ENCODE measurements at places on chromosomes 1 and 21.

- no peak for DNase-seq
These were observed 2.0 kb downstream of the PRMT6 start for GRCh38 chr1:107058245-107059032.

DNA sequence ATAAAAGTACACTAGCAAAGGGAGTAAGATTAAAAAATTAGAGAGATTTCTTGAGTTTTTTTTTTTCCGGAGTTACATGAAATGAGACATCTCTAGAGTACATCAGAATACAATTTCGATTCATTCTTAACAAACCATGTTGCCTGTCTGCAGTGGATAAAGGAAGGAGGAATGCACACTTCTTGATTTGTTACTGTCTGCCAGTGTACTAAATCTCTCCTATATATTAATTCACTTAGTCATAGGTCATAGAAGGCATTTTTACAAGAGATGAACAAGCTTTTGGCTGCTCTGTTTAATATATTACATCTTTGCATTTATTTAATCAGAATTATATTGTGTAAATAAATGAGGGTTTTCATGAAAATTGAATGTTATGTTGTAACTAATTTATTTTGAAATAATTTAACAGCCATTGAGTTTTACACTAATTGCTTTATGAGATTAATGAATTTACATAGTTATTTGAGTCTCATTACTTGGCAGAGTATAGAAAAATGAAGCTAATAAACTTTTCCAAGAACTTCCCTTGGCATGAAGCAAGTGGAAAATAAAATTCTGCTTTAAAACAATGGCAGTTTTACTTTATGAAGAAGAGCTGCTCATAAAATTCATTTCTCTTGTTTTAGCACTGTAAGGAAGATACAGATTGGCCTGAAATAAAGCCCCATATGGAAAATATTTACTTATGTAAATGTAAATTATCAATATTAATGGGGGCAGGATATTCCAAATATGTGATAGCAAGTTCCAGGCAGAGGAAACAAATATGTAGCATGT lies 1284.7 kb downstream of the BRINP3 start:
- no peak for DNase-seq

- no peak for DNase-seq
These were observed at the start of gene NEXN for GRCh38 chr1:77888081-77888780. TSS of gene NEXN (plus strand) at chr1:77888624. CDS start at chr1:77916107, 27,483 bp downstream.

DNA sequence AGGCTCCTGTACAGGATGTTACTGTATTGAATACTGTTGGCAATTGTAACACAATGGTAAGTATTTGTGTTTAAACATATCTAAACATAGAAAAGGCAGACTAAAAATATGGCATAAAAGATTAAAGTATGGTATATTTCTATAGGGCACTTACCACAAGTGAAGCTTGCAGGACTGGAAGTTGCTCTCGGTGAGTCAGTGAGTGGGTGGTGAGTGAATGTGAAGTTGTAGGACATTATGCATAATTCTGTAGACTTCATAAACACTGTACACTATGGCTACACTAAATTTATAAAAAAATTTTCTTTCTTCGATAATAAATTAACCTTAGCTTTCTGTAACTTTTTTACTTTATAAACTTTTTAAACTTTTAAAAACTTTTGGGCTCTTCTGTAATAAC lies 13.7 kb upstream of the TRIM62 start:
- DNase-seq = no peak

- DNase-seq = no peak
These were observed 127.9 kb downstream of the ZNF326 start for GRCh38 chr1:90122654-90123340.

DNA sequence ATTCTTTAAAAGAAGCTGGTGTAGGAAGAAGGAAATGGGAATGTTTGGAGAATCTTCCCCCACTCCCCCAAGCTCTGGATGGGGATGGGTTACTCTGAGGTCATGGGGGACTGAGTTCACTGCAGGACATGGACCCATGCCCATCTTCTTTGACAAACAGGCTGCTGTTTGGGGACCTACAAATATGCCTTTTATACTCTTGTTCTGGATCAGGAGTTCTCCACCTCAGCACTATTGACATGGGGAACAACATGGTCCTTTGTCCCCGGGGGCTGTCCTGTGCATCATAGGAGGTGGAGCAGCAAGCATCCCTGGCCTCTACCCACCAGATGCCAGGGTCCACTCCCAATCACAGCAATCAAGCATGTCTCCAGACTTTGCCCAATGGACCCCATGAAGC lies 365.8 kb upstream of the C1orf174 start:
- DNase-seq = no peak

DNA sequence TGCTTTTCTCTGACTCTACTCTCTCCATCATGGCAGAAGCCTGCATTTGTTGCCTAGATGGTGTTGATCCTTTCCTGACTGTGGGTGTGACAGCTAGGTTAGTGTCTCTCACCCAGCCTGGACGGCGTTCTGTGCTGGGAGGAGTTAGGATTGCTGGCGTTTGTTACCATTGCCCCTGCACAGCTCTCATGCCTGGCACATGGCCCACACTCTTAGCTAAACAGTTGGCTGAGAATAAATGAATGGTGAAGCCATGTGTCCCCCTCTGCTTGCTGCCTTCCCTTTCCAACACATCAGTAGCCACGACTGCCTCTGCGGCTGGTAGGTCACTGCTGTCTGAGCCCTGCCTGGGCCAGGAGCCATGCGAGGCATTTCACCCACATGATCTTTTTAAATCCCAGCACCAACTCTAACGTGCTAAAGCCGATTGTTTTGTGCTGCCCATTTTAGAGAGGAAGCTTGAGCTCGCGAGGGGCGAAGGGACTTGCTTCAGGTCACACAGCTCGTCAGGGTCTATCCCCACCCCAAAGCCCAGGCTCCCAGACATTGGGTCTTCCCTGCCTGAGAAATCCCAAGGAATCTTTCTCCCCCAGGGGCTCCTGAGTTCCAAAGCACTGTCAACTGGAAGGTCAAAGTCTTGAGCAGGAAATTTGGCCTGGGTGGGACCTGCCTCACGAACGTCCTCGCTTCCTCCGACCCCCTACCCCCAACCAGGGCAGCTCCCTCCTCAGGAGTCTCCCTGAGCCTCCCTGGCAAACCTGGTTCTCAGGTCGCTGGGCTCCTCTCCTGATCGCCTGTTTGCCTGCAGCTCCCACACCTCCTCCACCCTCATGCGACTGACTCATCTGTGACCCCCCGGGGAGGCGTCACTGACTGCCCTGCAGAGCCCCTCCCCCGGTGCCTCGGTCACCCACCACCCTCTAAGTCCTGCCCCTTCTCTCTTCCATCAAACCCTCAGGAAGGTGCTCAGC lies 271.7 kb upstream of the C1orf174 start:
- no peak for DNase-seq

DNA sequence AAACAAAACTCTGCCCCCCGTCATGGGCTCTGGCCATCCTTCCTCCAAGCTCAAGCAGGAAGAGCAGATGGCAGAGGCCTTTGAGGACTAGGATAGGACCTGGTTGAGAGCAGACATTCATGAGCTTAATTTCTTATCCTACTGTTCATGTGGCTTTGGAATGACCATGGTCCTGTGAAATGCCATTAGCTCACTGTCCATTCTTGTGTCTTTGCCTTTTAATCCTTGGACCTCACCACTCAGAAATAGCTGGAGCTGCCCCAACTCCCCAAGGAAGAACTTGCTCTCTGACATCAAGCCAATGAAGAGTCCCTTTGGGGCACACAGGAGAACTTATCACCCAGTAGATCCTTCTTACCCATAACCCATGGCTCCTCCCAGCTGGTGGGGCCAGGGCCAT lies 11.6 kb upstream of the FAM20B start:
- DNase-seq = no peak

Data from stimulated activated naive CD8-positive, alpha-beta T cell treated with anti-CD3 and anti-CD28 coated beads, Interleukin-15, amount 100 ng/mL, for 72 hours (primary cell).